ENCODE measurements at places on chromosomes 3 and 15.

GRCh38 chr3:80227216-80227615 lies 459.4 kb upstream of the ROBO1 start:
- DNase-seq = no peak

DNA sequence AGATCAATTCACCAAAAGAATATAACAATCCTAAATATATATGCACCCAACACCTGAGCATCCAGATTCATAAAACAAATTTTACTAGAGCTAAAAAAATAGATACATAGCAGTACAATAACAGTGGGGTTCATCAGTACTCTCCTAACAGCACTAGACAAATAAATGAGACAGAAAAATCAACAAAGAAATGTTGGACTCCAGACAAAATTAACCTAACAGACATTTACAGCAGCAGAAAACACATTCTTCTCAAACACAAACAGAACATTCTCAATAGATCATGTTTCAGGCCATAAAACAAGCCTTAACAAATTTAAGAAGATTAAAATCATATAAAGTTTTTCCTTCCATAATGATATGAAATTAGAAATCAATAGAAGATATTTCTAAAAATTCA lies 124.8 kb upstream of the NECTIN3 start:
- no peak for DNase-seq

DNA sequence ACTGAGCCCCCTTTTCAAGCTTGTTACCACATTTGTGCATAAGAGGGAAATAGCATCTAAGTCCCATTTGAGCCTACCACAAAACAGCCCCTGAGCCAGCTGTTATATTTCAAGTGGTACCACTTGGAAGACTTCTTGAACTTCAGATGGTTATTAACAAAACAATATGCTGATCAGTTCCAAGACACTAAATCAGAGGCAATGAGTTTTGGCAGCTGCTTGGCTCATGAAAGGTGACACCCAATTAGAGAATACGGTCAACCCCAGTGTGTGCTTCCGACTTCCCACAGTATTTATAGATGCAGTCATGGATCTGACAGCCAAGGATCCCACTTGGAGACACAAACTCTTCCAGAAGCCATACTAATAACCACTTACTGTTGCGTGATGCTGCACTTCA lies 469.6 kb upstream of the PPP2R3A start:
- DNase-seq = no peak

- no peak for DNase-seq
These were observed 3.1 kb upstream of the ACKR4 start for GRCh38 chr3:132593947-132594323.

DNA sequence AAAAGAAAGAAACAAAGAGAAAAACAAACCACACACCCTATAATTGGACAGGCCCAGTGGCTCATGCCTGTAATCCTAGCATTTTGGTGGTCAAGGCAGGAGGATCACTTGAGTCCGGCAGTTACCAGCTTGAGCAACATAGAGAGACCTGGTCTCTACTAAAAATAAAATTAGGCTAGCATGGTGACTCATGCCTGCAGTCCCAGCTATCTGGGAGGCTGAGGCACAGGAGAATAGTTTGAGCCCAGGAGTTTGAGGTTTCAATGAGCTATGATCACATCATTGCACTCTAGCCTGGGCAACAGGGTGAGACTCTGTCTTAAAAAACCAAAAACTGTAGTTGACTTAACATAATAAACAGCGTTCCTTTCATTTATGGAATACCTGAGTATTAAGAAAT lies 72.3 kb upstream of the ST3GAL6 start:
- no peak for DNase-seq

GRCh38 chr15:95291898-95292472 lies 1038.5 kb upstream of the NR2F2 start:
- DNase-seq = no peak

DNA sequence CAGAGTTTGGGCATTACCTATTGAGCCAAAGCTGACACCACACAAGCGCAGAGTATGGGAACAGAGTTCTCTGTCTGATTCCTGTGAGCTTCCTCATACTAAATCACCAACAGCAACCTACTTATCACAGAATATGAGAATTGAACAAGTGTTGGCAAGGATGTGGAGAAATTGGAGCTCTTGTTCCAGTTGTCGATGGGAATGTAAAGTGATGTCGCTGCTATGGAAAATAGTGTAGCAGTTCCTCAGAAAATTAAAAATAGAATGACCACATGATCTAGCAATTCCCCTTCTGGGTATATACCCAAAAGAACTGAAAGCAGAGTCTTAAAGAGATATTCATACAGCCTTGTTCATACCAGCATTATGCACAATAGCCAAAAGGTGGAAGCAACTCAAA lies 33.4 kb downstream of the CD86 start:
- DNase-seq = no peak

- DNase-seq = no peak
These were observed 46.0 kb downstream of the TSC22D2 start for GRCh38 chr3:150454085-150454484.

DNA sequence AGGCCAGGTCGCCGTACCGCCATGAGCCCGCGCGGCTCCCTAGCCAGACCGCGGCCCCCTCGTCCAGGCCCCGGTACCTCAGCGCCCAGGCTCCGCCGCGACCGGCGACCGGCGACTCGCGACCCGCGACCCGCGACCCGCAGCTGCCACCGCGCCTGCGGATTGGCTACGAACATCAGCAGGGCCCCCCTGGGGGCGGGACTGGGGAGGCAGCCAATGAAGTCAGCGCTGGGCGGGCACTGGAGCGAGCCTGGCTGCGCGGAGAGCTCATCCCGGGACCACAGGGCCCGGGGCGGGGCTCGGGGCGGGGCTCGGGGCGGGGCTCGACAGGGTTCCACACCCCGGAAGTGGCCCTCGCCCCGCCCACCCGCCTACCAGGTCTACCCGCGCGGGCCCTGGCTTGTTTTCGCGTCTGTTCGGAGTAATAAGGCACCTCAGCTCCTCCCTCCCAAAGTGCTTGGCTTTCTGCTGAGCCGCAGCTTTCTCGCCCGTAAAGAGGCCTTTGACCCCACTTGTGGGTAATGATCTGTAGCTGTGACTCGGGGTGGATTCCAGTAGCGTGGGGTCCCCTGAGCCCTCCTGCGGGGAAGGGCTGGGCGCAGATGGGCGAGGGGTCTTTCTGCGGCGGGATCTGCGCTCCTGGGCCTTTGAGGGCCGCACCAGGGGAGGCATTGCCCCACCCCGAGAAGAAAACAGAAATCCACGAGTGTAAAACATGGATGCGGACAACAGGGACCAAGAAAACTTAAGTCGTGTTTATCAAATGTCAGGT lies at the start of gene LYSMD4:
TSS of gene LYSMD4 (minus strand) at position 170 of the 772 bp plus-strand sequence. CDS start 1,438 bp downstream, outside the sequence.
- DNase-seq = peak; percentile 100

GRCh38 chr15:58703610-58704009 lies 45.9 kb downstream of the ADAM10 start:
- no peak for DNase-seq

DNA sequence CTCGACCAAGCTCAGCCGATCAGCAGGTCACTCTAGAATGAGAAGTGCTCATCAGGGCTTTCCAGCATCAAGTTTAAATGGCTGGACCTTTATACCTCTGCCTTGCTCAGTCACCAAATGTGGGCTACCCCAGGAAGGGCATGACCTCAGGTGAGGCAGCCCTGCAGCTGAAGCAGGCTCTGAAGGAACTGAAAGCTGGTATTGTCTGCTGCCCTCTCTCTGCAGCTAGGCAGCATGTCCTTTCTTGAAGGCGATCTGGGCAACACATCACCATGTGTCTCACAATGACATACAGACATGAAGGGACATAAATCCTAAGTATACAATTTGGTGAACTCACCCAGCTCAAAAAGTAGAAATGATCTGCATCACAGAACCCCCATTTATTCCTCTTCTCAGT lies 38.7 kb upstream of the ARID3B start:
- DNase-seq = no peak

DNA sequence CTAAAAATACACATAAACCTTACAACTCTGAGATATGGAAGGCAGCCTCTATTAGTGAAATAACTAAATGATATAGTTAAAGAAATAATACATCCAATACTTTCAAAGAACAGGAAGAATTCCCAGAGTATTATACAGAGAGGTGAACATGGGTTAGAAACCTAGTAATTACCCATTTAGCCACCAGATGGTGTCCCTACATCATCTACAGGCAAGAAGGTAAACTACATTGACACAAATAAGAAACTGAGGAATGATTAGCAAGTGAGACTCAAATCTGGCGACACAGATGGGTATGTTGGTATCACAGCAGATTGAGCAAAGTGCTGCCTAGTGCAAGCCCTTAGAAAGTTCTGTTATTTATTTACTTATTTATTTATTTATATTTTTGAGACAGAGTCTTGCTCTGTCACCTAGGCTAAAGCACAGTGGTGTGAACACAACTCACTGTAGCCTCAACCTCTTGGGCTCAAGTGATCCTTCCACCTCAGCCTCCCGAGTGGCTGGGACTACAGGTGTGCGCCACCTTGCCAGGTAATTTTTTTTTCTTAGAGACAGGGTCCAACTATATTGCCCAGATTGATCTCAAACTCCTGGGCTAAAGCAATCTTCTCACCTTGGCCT lies 28.2 kb downstream of the NEK4 start:
- peak; percentile 0 for DNase-seq

DNA sequence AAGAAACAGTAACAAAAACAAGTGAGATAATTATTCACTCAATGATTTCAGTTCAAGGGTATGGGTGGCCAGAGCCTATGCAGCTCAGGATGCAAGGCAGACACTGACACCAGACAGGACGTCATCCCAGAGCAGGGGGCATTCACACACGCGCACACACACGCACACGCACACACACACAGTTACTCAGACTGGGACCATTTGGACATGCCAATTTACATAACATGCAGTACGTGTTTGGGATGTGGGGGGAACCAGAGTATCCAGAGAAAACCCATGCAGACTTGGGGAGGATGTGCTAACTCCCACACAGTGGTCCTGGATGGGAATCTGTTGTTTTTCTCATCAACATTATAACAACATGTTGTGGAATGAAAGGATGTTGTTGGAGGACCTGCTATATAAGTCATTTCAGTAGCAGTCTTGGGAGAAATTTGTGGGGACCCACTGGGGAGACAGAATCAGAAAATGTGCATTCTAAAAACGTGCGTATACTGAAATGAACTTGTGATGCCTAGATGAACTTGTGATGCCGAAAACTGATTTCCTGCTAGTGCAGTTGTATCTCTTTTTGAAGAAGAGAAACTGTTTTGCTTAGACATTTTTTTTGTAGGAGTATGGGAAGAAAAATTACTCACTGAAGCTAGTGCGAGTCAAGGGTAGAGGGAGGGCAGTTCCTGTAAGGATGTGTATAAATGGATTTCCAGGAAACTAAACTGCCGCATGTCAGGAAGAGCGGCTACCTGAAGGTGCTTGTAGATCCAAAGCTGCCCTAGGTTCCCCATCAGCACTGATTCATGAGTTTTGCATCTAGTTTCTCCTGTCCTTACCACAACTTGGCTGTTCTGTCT lies 25.2 kb downstream of the CD200 start:
- no peak for DNase-seq

- no peak for DNase-seq
These were observed 910.6 kb downstream of the NTRK3 start for GRCh38 chr15:87345961-87346360.

GRCh38 chr15:41337047-41337446 lies 4.4 kb downstream of the NUSAP1 start:
- DNase-seq = no peak

DNA sequence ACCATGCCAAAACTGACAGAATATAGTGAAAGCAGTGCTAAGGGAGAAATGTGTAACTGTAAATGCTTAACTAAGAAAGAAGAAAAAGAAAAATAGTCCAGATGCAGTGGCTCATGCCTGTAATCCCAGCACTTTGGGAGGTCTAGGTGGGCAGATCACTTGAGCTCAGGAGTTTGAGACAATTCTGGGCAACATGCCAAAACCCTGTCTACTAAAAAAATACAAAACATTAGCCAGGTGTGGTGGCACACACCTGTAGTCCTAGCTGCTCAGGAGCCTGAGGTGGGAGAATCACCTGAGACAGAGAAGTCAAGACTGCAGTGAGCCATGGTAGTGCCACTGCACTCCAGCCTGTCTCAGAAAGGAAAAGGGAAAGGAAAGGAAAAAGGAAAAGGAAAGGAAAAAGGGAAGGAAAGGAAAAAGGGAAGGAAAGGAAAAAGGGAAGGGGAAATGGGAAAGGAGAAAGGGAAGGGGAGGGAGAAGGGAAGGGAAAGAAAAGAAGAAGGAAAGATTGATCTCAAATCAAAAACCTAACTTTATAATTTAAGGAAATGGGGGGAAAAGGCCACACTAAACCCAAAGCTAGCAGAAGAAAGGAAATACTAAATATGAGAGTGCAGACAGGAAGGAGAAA lies 20.3 kb downstream of the C3orf33 start:
- DNase-seq = no peak

GRCh38 chr3:5739299-5739935 lies 551.9 kb downstream of the EDEM1 start:
- DNase-seq = no peak

- no peak for DNase-seq
These were observed 7.9 kb upstream of the SRP14 start for GRCh38 chr15:40046721-40047414.

GRCh38 chr3:84439476-84439875 lies 519.3 kb upstream of the CADM2 start:
- DNase-seq = no peak
